Hematopoietic multipotent progenitor cell treated with erythropoietin and hydrocortisone succinate and interleukin-3 and kit ligand, for 15 days (in vitro differentiated cells): ENCODE measurements at places on chromosomes 12 and 14.

DNA sequence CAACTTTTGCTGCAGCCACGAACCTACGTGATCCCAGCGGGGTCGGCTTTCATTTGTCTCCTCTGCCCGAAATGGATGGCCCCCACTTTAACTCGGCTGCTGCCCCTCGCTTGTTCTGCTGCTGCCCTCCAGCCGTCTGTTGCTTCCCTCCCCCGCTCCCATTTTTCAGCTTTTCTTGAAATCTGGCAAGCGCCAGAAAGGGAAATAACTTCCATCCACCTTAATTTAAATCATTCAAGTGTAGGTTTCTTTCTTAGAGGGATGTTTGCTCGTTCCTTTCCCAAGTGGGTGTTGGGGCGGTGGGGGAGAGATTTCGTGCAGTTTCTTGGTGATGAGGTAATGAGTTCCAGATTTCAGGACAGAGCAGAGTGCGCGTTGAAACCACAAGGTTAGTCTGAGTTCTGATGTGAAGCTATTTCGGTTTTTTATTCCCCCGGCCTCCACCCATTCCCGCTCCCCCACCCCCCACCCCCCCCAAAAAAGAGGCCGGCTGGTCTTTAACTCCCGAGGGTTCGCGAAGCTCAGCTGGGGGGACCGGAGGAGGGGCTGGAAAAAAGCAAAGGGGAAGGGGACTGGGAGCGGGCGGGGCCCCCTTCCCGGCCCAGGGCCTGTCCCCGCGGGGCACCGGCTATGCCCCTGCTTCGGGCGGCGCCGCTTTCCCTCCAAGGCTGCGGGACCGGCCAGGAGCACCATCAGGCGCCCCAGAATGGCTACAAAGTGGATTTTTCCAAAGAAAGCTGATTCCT lies 2.2 kb upstream of the ZFP36L1 start:
- peak; percentile 34 for DNase-seq

DNA sequence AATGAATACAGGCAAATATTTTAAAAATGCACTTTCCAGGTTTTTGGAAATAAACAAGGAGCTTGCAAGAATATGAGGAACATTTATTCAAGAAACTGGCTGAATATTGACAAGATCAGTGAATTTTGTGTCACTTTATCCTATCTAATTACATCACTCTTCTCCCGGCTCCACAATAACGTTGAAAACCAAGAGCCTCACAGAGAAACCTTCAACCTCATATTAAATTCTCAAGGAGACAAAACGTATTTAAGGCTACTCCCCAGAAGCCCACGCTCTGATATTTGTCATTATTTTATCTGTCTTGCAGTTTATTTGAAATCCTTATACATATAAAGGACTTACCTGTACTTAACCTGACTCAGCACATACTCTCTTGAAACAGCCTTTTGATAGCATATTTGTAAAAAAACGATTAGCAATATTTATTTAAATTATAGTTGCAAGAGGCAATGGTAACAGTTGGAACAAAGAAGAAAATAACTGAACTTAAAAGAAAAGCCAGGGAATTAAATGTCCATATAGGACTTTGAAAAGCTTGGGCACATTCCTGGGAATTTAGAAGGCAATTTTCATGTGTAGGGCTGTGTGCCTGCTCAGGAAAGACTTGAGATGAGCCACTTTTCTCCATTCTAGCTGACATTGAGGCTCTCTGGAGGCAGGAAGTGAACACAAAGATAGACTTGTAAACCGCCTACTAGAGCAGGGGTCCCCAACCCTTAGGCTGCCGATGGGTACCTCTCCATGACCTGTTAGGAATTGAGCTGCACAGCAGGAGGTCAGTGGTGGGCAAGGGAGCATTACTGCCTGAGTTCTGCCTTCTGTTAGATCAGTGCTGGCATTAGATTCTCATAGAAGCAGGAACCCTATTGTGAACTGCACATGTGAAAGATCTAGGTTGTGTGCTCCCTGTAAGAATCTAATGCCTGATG lies 636.4 kb downstream of the SLC16A7 start:
- no peak for DNase-seq

GRCh38 chr14:90574188-90575131 lies 177.6 kb downstream of the CALM1 start:
- DNase-seq, result no peak

- DNase-seq, result no peak
Observed at GRCh38 chr12:56995930-56996496, 10.3 kb downstream of the ZBTB39 start.

- DNase-seq, result no peak
Observed at GRCh38 chr12:61891632-61892031, 368.6 kb upstream of the USP15 start.

DNA sequence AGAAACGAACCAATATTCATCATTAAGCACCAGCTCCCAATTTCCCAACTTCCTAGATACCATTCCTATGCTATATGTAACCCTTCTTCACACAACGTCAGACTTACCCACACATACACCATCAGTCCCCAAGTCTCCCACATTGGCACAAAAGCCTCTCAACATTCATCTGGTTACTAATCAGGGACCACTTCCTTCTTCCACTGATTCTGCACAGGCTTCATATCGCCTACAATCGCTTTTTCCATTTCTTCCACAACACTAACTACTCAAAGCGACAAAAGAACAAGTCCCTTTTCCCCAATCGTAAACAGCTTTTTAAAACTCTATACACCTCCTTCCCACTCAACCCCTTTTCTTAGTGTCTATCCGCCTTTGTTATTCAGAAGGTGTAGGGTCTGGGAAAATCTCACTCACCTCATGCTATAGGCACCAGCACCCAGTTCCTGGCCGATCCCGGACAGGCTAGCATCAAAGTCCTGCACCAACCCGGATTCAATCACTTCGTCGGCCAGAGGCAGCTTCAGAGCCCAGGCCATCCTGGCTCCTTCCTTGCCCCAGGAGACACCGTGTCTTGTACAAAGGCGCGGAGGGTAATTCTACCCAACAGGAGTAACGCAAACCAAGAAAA lies 936 bp downstream of the TFCP2 start:
- no peak for DNase-seq

GRCh38 chr14:87102811-87103378 lies 890.1 kb downstream of the GALC start:
- DNase-seq, result no peak

DNA sequence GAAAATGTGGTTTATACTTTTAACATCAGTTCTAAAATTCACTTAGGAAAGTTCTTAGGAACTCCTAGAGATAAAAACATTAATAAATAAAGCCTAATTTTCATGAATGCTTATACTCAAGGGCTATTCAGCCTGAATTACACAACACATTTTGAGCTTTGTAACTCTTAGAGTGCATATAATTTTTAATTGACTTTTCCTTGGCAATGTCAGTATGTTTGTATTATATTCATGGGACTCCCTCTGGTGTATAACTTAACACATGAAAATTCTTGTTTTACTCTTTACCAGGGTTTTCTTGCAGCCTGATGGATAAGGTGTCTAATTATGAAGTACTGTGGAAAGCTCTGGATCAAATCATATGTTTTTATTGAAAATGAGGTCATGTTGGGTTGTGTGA lies 150.6 kb upstream of the HMGA2 start:
- DNase-seq, result no peak

- peak; percentile 74 for DNase-seq
Observed at GRCh38 chr14:49497725-49498348, 88.3 kb downstream of the RPS29 start.

- DNase-seq, result no peak
Observed at GRCh38 chr12:65828711-65829339, 4.5 kb downstream of the HMGA2 start.

DNA sequence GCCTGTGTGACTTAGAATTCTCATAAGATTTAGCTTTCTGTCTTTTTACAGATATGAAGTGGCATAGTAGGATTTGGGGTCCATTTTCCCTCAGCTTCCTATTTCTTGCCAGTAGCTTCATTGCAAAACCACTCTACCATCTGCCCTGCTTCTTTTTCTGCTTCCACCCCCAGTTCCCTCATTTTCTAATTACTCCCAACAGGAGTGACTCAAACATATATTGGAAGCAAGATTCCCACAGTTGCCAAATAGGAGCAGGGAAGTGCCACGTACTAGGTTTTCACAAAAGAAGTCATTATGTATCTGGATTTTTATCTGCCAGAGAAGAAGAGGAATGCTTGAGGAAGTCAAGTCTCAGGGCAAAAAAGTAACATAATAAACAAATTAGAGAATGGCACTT lies 64.1 kb downstream of the ANO4 start:
- DNase-seq, result no peak

- DNase-seq, result no peak
Observed at GRCh38 chr12:115413626-115414025, 729.7 kb upstream of the TBX3 start.

GRCh38 chr14:58739674-58740073 lies 101.9 kb downstream of the DACT1 start:
- no peak for DNase-seq

- DNase-seq, result no peak
Observed at GRCh38 chr12:12267742-12268200, 927 bp upstream of the LRP6 start.

- DNase-seq, result no peak
Observed at GRCh38 chr14:47660158-47660557, 15.2 kb downstream of the MDGA2 start.

GRCh38 chr14:74985028-74985310 lies 17.8 kb upstream of the EIF2B2 start:
- DNase-seq, result no peak

DNA sequence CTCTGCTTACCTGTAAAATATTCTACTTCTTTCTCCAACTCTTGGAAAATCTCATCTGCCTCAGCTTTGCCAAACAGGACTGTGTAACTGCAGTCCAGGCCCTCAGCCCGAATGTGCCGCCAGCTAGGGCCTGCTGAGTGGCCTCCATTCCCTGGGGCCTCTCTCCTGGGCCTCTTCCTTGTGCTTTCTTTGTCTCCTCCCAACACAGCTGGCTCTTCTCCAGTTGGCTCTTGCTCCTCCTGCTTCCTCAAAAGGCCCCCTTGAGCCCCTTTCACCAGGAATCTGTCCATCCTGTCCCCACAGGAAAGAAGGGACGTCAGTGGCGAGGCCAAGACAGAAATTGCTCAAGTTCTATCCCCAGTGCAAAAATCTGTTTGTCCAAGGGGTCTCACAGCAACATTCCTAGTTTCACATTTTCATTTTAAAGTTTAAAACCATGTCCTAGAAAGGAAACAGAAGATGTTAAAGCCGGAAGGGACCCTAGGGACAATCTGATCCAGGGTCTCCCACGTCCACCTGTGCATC lies 713 bp downstream of the ALKBH2 start:
- DNase-seq, result no peak

- DNase-seq, result no peak
Observed at GRCh38 chr14:87840906-87841305, 152.1 kb downstream of the GALC start.

- DNase-seq, result no peak
Observed at GRCh38 chr12:12918781-12919389, 27.5 kb downstream of the GPRC5A start.

GRCh38 chr12:113030875-113031525 lies 25.5 kb upstream of the DTX1 start:
- no peak for DNase-seq

GRCh38 chr12:9667403-9668160 lies 1.9 kb upstream of the CLEC2D start:
- DNase-seq, result no peak

DNA sequence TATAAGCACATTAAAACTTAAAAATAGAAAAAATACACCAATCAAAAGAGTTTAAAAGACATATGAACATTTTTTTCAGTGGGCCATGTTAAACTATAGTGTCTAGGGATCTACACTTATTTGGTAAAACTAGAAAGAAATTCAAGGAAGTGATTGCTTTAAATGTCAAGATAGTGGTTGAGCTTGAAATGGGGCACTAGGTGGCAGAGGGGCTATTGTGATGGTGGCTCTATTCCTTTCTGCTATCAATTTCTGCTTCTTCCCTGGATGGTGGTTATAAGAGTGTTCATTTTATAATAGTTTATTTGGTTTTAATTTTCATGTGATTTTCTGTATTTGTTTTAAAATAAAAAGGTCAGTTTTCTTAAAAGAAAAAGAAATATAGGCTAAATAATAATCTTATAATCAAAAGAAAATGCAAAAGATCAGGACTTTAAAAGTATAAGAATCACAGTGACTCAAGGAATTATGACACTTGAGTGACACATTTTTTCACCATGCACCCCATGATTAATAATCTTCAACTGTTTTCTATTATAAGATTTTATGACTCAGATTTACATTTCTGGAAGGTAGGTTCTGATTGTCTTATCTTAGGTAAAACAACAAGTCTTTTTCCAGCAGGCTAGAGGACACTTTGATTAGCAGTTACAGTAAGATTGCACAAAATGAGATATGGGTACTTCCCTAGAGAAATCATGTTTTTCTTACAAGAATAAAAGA lies 137.5 kb downstream of the FSCB start:
- DNase-seq, result no peak

GRCh38 chr14:103684471-103684870 lies 30.8 kb downstream of the XRCC3 start:
- no peak for DNase-seq

GRCh38 chr12:113463746-113464451 lies 7.8 kb downstream of the LHX5 start:
- DNase-seq, result no peak

DNA sequence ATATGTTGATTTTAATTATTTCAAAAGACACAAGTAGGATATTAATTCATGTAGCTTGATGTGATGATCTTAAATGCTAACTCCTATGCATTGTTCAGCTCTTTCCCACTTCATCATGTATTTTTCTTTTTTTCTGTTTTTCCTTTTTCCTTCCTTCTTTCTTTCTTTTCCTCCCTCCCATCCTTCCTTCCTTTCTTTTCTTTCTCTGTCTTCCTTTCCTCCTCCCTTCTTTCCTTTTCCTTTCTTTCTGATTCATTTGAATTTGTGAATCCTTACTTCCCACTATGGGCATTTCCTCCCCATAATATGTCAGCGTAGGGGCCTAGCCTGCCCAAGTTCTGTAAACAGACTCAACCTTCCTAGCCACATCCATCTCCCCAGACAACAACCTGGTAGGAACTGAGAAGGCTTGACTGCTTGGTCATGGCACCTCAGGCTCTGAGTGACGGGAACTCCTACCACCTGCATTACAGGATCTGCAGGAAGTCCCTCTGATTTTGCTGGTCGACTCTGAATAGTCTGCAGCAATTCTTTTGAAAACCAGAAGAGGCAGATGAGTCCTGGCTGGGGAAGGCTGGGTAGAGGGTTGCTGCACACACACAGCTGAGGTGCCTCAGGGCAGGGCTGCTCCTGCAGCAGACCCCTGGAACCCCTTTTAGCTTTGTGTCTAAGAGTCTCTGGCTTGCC lies 33.4 kb upstream of the BHLHE41 start:
- DNase-seq, result no peak

- no peak for DNase-seq
Observed at GRCh38 chr12:82886671-82887340, 200.1 kb downstream of the TMTC2 start.

DNA sequence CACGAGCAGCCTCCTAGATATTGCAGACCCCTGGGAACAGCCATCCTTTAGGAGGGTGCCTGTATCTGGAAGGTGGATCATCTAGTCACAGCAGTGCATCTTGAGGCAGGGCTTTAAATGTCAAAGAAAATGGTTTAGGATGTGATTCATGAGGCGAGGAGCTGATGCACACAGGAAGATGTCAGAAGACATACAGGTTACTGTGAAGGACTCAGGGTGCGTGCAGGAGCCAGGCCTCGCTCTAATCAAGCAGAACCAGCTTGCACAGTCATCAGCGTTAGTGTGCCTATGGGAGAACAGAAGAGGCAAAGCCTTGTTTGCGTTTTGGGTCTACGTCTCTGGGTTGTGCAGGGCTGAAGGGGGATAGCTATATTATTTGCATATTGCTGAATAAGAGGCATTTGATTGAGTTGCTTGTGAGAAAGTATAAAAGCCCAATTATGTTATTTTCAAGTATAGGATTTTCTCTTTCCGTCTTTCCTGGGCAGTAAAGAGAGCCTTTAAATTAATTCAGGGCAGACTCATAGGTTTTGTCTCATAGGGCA lies 77.3 kb upstream of the RPH3A start:
- no peak for DNase-seq
